ENCODE measurements at places on chromosomes 5 and 9.
A peak's percentile ranks its signal among the peaks of the same experiment; 100 is the strongest.

- DNase-seq, result no peak
Measured at GRCh38 chr5:16909464-16909863, 26.6 kb downstream of the MYO10 start.

- peak; percentile 4 for DNase-seq
Measured at GRCh38 chr9:93010056-93010455, 48.4 kb upstream of the SUSD3 start.

DNA sequence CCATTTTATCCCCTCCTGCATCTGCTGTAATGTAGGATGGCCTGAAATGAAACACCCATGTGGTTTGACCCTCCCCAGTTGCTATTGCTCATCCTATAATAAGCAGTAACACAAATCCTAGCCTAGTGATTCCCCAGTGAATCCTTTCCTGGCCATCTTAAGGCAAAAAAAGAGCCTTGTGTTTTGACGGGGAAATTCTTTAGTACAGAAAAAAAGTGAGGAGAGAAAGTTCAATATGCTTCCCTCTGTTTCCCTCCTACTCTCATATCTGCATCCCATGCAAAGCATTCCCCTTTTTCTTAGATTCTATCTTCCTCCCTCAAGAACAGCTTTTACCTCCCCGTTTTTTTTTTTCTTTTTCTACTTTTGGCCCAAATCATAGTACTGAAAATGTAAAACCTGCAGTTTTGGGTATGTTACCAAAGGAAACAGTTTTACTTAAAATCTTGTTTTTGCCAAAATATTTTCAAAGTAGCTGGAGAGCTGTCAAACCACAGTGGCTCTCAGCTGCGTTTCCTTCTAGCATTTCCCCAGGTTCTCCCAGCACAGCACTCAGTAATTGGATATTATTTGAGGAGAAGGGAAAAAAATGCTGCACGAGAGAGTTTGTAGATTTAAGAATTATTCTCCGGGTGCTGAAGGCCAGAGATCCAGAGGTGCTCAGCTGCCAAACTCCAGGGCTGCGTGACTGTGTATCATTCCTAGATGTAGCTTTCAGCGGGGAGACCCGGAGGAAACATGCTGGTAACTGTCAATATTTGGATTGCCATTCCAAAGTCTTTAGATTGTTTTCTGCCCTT is 321.4 kb downstream of the NPR3 start:
- DNase-seq, result peak; percentile 48

GRCh38 chr9:97857606-97858392 is 4.8 kb downstream of the FOXE1 start:
- no peak for DNase-seq

- DNase-seq, result no peak
Measured at GRCh38 chr5:15783734-15784133, 283.8 kb downstream of the FBXL7 start.

DNA sequence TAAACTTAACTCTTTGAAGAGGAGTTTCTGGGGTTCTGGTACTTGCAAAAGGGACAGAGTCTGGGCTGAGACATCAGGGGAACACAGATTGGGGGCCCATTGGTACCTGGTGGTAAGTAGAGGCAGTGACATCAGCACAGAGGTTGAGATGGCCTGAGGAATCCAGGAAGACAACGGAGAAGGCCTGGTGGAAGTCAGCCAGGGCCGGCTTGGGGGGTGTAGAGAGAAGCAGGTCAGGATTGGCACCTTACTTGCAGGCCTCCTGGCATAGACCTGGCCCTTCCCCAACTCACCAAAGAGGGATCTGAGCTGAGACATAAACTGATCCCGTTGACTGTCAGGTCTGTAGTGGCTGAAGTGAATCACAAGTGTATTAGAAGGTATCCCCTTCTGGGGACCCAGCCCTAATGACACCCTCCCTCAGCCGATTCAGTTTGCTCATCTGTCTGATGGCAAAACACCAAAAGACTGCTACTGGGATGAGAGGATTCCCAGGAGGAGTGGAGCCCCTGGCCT is 5.5 kb downstream of the NOL6 start:
- no peak for DNase-seq

DNA sequence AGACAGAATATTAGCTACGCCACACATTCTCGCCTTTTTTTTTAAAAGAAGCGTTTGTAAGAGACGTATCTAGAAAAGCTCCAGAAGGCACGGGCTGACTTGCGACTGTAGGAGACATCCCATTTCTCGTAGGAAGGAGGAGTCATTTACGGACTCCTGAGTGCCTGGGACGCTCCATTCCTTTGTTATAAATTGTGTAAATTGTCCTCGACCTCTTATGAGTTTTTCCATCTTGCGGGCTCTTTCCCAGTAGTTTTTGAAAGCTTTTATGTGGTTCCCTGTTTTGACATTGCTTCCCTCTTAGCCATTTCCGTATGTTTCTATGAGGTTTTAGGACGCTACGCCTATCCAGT is 1.0 kb downstream of the RABL6 start:
- DNase-seq, result peak; percentile 50

DNA sequence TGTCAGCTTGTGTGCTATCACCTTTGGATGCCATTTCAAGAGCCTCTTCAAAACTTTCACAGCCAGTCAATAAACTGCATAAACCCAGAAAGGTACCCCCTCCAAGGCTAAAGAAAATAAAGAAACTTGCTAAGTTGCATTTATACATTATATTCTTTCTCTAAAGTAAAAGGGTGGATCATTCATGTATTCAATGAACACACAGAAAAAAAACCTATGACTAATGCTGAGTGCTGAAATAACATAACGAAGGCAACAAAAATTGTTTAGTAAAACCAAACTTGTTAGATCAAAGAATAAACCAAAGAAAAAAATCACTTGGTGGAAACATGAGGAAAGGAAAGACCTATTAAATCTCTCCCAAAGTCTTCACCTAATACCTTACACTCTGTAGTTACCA is 15.2 kb downstream of the PANK3 start:
- DNase-seq, result no peak

DNA sequence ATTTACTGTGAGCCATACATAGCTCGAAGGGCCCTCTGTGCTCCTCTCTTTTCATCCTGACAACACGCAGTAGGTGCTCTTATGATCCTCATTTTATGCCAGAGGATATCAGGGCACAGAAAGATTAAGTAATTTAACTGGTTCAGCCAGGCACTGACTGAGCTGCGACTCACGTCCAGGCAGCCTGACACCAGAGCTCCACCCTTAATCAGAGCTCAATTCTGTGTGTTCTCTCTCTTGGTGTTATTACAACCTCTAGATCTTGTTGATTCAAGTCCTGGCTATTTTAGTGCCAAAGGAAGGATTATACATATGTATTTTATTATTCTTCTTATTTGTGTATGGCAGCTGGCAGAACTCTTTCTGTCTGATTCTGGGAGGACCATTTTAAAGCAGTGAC is 59.7 kb downstream of the OSMR start:
- DNase-seq, result peak; percentile 61

GRCh38 chr5:57179262-57180200 is 5.7 kb downstream of the GPBP1 start:
- no peak for DNase-seq

- DNase-seq, result peak; percentile 53
Measured at GRCh38 chr5:6910950-6911349, 197.7 kb downstream of the TENT4A start.

- DNase-seq, result no peak
Measured at GRCh38 chr9:68577774-68578591, 37.3 kb upstream of the TMEM252 start.

- DNase-seq, result no peak
Measured at GRCh38 chr9:34898846-34899245, 59.2 kb upstream of the PHF24 start.

GRCh38 chr5:151164687-151165392 is 7.3 kb upstream of the ANXA6 start:
- DNase-seq, result peak; percentile 82

DNA sequence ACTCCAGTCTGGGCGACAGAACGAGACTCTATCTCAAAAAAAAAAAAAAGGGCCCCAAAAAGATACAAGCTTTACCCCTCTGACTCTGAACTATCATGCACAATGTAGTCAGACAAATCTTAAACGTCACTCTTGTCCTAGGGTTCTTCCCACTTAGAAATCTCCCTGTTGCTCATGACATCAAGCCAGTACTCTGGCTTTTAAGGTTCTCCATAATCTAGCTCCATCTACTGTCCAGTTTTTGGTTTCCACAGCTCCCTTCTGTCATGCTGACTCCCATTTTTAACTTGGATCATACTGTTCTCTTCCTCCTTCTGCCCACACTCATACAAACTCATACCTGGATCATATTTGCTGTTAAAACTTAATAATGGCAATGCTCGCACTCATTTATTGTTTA is 156.7 kb upstream of the TLX3 start:
- peak; percentile 32 for DNase-seq

DNA sequence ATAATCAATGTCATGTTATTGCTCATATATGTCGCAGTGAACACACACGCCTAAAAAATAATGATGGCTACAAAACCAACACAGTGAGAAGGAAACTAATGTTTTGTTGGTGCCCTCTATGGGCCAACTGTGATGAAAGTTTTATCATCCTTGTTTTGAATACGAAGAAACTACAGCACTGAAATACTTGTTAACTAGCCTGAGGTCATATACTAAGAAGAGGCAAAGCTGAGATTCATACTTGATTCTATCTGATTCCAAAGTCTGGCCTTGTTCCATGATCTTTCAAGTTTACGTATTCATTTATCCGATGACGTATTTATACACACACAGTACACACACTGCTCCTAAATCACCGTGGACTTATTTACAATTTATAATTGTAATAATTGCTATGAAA is 16.1 kb upstream of the DRD1 start:
- DNase-seq, result no peak

GRCh38 chr5:143037071-143037470 is 266.9 kb downstream of the ARHGAP26 start:
- DNase-seq, result no peak

DNA sequence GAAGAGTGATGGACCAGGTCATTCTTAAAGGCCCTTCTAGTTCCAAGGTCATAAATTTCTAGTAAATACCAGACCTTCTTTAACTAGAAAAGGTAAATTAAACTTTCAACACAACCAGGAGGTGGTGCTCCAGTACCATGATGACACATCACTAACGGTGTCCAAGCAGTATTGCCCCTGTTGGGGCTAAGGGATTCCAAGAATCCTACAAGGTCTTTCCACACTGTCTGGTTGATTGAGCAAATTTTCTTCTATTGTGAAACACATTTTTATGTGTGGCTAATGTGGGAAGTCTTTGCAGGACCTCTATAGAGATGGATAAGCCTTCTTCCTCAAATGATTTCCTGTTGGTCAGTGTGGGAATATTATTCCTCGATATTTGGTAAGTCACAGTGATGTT is 459.6 kb upstream of the PAPPA start:
- peak; percentile 71 for DNase-seq

- no peak for DNase-seq
Measured at GRCh38 chr5:94086194-94086593, 344.8 kb upstream of the POU5F2 start.

- DNase-seq, result no peak
Measured at GRCh38 chr5:14783691-14784090, 87.9 kb downstream of the ANKH start.

DNA sequence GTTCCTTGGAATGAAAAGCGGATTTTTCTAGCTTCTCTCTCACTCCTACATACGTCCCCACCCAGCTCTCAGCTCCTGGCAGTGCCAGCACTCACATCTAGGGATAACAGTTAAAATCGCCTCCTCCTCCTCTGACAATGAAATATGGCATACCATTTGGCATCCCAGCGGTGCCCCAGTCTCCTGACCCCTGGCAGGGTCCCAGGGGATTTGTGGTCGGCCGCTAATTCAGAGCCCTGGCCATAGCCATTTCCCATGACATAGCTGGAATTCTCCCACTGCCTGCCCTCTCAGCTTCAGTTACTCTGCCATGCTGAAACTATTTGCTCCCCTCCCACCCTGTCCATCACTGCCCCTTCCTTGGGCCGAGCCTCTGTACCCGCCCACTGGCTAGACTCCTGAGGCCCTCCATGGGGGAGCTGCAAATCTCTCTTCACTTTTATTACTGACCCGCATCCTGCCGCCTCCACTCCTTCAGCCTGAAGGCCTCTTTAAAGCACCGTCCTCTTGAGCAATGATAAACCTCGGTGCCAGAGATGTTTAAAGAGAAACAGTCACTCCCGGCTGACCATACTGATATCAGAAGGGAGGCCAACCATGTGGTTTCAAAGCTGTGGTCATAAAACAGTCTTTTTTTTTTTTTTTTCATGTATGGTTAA is 139.8 kb downstream of the SLIT3 start:
- DNase-seq, result peak; percentile 89

DNA sequence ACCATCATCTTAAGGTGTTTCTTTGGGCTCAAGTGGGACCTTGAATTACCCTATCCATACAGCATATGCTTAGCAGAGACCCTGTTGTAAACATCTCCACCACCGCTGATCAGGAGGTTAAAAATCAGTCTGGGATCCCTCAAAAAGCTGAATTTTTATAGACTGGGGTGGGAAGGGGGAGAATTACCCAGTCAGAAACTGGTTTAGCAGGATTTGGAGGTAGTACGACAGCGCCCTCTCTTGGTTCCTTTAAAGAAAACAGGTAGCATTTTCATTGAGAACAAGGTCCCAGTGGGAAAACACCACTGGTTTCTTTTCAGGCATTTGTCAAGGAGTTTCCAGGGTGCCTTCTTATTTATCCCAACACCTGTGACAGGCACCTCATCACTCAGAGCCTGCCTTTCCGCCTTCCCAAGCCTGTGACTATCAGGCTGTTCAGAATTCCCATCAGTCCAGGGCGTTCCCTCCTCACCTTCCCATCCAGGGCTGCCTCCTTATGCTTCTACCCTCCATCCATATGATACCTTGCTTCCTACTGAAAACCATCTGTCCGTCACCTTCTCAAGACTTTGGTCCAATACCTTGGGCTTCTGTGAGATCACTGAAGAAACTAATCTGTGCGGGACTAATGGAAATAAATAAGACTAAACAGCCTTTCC is 203.8 kb upstream of the RAI14 start:
- peak; percentile 39 for DNase-seq

DNA sequence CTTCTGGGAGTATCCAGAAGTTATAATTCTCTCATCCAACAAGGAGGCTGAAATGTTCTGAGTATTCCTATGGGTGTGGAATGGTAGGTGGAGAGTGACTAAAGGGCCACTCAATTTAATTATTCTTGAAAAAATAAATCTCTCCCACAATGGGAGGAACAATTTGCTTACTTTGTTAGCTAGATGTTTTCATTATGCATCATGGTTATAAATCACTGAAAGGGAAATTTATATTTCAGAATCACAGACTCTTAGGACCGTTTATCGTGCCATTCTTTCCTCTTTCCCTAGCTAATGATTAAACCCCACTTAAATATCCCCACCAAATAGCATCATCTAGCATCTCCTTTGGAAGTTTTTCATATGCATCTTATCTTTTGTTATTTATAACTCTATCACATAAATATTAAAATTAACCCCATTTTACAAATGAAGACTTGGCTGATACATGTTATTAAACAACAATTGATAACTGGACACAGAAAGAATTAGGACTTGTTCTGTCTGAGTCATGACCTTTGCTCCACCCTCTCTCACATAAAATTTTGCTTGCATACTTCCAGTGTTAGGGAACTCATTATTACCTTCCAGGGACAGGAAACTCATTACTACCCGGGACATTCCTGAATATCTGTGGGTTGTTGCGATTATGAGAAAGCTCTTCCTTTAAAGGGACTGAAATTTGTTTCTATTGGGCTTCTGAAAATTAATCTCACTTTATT is 94.9 kb upstream of the NMUR2 start:
- no peak for DNase-seq

- peak; percentile 30 for DNase-seq
Measured at GRCh38 chr5:66209350-66209749, 65.2 kb downstream of the SREK1 start.

GRCh38 chr5:157109744-157110143 is 900 bp upstream of the HAVCR2 start:
- no peak for DNase-seq
